ENCODE measurements at places on chromosomes 2 and 18.

DNA sequence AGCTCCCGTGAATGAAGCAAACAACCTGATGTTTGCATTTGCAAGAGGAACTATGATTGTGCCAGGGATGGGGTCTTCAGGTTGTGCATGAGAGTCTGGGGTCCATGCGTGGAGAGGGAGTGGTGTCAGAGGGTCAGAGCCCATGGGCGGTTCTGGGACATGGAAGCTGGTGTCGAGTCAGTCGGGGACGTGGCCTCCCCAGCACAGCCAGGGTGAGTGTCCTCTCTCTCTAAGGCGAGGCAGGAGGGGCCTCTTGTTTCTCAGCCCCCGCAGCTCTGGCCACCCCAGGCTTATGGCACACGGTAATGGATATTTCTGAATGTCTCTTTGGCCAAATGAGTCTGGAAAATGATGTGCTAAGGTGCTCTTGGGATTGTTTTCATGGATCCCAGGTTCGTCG is 118.6 kb downstream of the RTP5 start:
- DNase-seq = no peak

DNA sequence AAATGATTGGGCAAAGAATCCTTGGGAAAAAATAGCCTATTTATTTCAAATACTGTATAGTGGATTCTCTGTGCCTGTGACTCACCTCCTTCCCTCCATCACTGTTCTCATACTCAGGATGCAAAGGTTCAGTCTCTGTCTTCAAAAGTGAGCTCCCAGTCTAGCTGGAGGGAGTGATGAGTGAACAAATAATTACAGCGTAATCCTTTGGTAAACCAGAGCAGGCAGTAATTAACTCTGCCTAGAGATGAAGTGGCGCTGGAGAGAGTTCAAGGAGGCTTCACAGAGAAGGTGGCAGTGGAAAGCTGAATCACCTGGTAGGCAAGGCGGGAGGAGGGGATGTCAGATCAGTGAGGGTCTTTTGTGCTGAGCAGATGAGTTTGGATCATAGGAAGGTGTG is 6.5 kb downstream of the DGUOK start:
- no peak for DNase-seq

DNA sequence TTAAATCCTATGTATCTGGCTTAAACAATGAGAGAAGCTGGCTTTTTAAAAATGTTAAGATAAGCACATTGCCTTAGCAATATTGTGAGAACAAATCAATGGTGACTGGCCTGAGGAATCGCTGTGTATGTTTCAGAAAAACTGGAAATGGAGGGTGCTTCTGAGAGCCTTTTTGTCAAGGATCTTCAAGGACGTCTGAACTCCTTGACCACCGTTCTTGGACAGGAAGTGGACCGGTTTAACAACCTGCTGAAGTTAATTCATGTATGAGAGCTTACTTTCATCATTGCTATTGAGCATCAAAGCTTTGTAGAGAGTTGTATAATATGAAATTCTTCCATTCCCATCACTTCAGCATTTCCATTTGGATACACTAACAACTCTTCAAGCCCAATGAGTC is 72.6 kb downstream of the TRABD2A start:
- DNase-seq = no peak

- DNase-seq = peak; percentile 48
Observed at GRCh38 chr2:1884933-1885580, 140.7 kb upstream of the PXDN start.

DNA sequence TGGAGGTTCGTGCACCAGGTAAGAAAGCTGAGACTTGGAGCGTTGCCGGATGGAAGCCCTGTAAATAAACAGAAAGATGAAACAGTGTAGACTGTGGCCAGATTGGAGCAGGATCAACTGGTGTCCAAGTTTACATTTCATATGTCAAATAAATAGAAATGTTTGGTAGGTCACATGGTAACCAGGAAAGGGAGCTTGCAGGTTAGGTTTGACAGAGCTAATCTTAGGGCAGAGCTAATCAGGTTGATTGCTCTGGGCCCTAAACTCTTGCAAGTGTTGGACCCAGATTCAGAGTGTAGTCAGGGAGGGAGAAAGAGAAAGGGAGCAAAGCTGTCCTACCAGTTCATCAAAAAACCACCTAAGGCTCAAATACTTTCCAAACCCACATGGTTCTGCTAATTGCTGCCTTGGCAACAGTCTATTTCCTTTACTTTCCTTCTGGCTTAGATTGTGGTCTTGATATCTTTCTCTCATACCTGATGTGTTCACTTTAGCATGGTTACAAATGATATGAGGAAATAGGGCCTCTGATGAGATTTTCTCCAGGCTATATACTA is 63.2 kb downstream of the G6PC2 start:
- DNase-seq = no peak

DNA sequence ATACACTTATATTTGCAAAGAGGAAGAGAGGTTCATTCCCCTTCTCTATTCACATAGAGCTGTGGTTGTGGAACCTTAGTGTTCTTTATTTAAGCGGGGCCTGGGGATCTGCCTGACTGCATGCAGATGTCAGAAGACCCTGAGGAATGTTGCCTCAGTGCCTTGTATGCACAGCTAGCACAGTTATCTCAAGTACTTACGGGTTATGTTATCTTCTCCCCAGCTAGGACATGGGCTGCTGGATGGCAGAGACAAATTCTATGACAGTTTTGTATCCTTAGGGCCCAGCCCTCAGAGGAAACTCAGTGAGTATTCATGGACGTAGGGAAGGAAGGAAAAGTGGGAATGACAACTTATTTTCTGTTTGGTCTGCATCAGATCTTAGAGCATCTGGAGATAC is 37.7 kb upstream of the RTN4 start:
- no peak for DNase-seq

- peak; percentile 100 for DNase-seq
Observed at GRCh38 chr2:74458132-74458937, at the start of gene WBP1. Gene WBP1, plus strand, starts transcription at chr2:74458438. Its CDS starts 165 bp downstream, at chr2:74458603.

- no peak for DNase-seq
Observed at GRCh38 chr18:44568342-44568741, 112.3 kb upstream of the SETBP1 start.
